ENCODE measurements at places on chromosomes 12 and 14.

- DNase-seq = no peak
Measured at GRCh38 chr12:25469368-25469767, 83.7 kb downstream of the LMNTD1 start.

GRCh38 chr12:126811391-126811790 is 1455.6 kb upstream of the TMEM132C start:
- DNase-seq = no peak

DNA sequence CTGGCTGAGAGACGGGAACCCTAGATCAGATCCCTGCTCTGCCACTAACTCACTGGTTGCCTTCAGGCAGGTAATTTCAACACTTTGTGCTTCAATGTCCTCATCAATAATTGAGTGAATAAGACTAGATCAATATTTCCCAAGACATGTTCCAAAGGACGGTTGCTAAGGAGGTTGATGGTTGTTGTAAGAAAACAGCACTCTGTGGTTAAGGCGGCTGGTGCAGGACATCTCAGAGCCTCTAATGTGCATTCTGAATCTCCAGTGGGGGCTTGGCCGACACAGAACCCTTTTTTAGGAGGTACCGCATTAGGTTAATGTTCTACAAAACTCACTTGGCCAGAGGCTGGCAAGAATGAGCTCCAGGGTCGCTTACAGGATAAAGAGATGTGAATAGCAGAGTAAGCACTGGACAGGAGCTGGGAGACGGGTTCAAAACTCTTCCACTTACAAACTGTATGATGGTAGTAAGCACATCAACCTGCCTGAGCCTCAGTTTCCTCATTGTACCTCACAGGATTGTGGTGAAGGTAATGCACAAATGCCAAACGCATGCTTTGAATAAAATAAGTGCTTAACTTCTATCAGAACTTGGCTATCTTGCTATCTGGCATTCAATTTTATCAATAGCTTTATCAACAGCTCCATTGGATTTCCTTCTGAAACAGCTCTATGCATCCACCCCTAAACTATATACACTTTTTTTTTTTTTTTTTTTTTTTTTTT is 136.9 kb upstream of the PARP11 start:
- no peak for DNase-seq

GRCh38 chr12:93634416-93634815 is 42.8 kb upstream of the CRADD start:
- DNase-seq = no peak

GRCh38 chr12:65205886-65206285 is 36.5 kb downstream of the LEMD3 start:
- no peak for DNase-seq

DNA sequence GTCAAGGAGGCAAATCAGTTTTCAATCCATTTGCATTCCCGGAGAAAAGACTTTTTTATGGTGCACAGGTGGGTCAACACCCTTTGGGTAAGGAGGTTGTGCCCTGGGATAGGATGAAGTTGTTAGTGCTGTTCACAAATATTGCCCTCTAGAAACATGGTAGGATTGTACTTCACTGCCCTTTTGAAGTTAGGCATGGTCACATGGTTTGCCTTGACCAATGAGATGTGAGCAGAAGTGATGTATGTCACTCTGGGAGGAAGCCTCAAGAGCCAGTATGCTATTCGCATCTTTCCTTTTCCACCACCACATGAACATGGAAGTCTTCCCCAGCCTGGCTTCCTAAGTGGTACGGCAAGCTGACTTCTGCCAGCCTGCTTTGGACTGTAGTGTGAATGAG is 182.7 kb downstream of the TMX1 start:
- DNase-seq = no peak

DNA sequence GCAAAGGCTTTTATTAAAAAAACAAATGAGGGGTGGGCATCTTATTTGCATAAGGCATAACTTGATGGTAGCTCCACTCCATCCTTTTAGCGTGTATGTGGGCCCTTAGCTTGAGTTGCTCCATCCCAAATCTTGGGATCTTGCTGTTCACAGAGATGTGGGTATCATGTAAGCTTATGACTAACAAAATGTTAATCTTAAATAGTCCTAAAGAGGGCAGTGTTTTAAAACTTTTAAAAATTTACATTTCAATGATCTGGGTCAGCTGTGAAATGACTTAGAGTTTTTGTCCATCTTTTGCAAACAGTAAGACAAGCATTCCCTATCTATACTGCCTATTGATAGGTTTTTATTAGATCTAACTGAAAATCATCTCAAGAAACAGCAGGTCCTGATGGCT is 86.0 kb downstream of the SLCO1A2 start:
- DNase-seq = peak; percentile 7

DNA sequence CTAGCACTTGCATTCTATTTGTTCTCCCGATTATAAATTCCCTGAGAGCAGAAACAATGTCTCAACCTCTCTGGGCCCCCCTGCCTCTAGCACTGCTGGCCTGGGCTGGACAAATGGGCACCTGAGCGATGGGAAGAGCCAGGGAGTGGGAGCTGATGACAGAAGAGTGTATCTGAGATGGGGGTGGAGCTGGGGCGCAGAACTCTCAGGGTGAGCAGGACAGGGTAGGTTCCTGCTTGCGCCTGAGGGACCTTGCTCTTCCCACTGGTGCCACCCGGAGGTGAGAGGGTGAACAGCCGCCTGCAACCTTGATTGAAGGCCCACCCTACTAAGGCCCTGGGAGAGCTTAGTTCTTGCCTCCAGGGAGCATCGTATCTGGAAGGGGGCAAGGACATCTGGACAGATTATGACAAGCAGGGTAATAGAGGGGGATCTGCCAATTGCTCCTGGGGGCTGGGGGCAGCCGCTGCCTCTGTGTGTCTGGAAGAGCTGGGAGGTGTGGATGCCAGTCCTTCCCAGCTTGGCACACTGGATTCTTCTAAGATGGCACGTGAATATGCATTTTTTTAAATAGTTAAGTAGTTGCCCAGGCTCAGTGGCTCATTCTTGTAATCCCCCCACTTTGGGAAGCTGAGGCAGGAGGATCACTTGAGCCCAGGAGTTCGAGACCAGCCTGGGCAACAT is 43.0 kb upstream of the TSPAN9 start:
- DNase-seq = peak; percentile 77

DNA sequence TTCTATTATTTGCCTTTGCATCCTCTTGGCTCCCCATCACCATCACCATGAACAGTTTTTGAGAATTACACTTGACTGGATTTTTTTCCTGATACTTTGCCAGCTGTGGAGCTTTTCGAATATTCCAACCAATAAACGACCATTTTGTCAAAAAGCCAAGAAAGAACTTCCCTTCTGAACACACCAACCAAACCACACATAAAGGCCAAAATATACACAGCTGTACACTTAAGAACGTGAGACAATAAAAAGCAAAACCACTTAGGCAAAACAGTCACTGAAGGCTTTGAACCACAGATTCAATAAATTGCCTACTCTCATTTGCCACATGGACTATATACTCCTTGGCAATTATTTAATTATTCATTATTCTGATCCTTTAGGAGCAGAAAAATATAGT is 1.1 kb downstream of the C14orf93 start:
- DNase-seq = no peak

- no peak for DNase-seq
Measured at GRCh38 chr14:36504771-36505175, 15.3 kb downstream of the NKX2-1 start.

GRCh38 chr14:72850360-72850759 is 43.5 kb downstream of the DPF3 start:
- peak; percentile 30 for DNase-seq

DNA sequence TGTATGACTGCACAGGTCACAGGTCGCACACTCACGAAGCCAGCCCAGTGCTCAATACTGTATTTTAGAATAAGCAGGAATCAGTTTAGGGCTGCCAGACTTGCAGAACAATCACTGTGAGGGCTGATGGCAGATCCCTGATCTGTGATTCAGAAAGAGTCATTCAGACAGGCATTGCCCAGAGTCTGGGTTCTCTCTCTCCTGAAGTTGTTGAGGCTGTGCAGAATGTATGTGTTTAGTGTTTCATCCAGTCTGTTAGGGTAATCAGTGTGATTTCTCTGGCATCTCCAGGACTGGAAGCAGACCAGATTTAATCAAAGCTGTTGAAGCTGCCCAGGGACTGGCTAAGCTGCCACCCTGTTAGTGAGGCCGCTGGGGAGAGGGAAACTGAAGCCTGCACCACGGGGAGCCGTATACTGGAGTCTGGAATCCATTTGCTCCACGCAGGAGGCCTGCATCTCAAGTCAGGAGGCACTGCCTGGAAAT is 69.3 kb downstream of the ETV6 start:
- no peak for DNase-seq

DNA sequence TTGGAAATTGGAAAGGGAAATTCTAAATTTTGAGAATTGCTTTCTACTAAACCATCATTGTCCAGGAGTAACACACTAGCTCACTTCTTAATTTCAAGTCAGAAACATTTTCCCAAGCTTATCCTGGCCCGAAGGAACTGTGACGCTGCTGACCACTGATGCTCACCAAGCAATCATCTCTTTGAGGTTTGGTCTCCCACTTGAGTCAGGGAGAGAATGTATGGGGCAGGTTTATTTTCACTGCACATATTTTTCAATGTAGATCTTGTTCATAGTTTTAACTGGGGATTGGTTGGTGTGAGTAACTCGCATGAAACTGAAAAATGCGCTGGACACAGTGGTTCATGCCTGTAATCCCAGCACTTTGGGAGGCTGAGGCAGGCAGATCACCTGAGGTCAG is 12.9 kb upstream of the RNASE10 start:
- DNase-seq = no peak

DNA sequence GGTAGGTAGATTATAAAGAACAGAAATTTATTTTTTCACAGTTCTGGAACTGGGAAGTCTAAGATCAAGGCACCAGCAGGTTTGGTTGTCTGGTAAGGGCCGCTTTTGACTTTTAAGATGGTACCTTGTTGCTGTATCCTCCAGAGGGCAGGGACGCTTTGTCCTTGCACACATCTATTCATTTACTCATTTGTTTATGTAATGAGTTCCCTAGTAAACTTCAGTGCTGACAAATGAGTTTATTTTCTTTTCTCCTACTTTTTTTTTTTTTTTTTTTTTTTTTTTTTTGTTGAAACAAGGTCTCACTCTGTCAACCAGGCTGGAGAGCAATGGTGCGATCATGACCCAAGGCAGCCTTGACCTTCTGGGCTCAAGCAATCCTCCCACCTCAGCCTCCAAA is 195.7 kb downstream of the FBXL14 start:
- no peak for DNase-seq

DNA sequence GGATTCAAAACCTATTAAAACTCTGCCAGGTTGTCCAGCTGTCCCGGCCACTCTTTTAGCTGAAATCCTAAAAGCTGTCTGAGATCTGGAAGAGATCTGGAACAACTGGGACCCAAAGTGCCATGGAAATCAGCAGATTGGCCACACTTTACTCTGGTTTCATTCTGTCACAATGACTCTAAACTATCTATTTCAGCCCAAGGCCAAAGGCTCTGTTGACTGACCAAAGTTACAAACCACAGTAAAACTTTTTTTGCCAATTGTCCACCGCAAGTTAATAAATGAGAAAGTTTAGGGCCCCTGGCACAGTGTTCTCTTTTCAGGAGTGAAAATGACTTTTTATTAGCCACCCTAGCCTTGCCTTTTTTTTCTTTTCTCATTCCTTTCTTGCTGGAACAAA is 113.4 kb upstream of the CPM start:
- DNase-seq = no peak

DNA sequence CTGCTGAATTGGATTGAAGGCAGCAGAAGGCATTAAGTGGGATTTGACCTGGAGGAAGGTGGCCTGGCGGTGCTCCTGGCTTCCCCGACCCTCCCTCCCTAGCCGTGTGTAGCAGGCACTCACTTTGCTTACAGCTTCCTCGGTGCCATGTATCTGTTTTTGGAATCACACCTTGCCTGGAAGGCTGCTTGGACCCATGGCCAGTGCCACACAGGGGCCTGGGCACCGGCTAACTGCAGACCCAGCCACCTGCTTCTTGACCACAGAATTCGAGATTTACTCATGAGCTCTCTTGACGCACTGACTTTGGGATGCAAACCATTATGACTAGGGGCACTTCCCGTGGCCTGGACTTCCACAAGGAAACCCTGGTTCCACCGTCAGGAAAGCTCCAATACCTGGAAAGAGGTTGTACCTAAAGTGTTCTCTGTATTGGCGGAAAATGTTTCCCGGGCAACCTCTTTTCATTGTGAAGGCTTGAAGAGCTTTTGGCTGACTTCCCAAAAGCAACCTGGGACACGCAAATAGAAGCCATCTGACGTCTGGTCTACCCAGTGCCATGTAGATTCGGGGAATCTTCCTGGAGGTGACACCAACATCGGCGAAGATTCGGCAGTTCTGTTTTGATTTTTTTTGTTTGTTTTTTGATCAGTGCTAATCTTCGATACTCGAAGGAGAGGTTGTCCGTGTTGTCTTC is 125.6 kb upstream of the RTL1 start:
- no peak for DNase-seq

- no peak for DNase-seq
Measured at GRCh38 chr12:52247622-52248540, 14.8 kb downstream of the KRT7 start.

DNA sequence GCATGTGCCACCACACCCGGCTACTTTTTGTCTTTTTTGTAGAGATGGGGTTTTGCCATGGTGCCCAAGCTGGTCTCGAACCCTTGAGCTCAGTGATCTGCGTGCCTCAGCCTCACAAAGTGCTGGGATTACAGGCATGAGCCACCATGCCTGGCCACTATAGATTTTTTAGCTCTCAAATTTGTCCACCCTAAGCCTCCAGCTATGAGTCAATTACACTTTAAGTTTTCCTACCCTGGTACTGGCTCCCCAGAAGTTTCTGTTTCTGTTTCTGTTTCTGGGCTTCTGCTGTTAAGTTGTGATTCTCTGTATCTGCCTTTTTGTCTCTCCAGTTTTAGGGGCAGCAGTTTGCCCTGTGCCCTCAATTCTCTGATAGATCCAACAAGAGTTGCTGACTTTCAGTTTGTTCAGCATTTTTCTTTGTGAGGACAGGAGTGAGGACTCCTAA is 4.4 kb upstream of the TINF2 start:
- DNase-seq = no peak

DNA sequence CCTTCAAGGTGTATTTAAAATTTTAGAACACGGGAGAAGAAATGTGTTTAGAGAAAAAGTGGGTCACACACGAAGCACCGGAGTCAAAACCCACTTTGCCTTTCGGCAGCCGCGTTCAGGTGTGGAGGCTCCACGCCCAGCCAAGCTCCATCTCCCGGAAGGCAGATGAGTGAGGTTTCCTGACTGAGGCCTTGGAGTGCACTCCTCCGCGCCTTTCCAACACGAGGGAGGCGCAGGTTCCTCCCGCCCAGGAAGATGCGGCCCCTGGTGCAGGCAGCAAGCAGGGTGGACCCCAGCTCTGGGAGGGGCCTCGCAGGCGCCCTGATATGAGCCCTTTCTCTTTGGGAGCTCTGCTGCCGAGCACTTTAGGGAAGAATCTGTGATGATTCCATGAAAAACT is 22.5 kb downstream of the MTA1 start:
- no peak for DNase-seq

GRCh38 chr12:67540920-67541624 is 107.5 kb upstream of the DYRK2 start:
- no peak for DNase-seq

DNA sequence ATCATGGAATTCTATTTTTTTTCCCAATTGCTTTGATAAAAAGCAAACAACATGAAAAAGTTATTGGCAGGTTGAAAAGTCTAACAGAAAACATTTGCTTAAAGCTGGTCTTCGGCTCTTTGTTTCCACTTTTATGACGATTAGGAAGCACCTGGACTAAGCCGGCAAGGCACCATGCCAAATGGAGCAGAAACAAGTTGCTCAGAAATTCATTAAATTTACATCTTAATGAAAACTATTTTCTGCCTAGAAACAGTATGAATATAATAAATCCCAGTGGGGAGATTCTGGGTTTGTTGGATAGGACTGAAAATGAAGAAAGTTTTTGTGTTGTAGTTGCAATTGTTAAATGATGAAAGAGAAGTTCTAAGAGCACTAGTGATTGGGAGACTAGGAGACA is 51.4 kb upstream of the OR9K2 start:
- DNase-seq = no peak
